Smooth muscle cell of trachea (primary cell): ENCODE measurements at places on chromosomes 5 and 9. TPM values are rescaled to one million over a fixed set of nuclear protein-coding genes. Genes with fewer than 3 reads are reported as not detected.

SEC24A gene
- 25.5 and 30.3 TPM in 2 replicates for total RNA-seq

PCDHGB3 gene
- 7.1 and 9.4 TPM in 2 replicates for total RNA-seq

ANKRD31 gene
- total RNA-seq = under 0.01 and 0.29 TPM in 2 replicates

TNFAIP8 gene
- total RNA-seq = 28.4 and 49.6 TPM in 2 replicates

PCDHA1 gene
- under 0.01 TPM in 1 of 2 replicates, not detected in the other for total RNA-seq

PCDHA7 gene
- total RNA-seq = 0.29 and 0.66 TPM in 2 replicates

SHISAL2B gene
- total RNA-seq = not detected in 2 replicates

SPATA31E1 gene
- total RNA-seq = not detected in 2 replicates

BSPRY gene
- total RNA-seq = not detected in 2 replicates

FAM78A gene
- total RNA-seq = 0.29 and 0.66 TPM in 2 replicates

BTNL3 gene
- not detected in 2 replicates for total RNA-seq

BRD8 gene
- total RNA-seq = 35.7 and 60.1 TPM in 2 replicates

ZNF300 gene
- total RNA-seq = 5.1 and 14.1 TPM in 2 replicates

SLC34A3 gene
- total RNA-seq = under 0.01 TPM in 1 of 2 replicates, not detected in the other

LRRC19 gene
- not detected in 2 replicates for total RNA-seq

CDO1 gene
- total RNA-seq = 9.0 and 13.2 TPM in 2 replicates

SPINK13 gene
- total RNA-seq = not detected in 2 replicates

IFT74 gene
- total RNA-seq = 12.1 and 19.5 TPM in 2 replicates

PRRT1B gene
- total RNA-seq = not detected in 2 replicates

ANKRD18B gene
- 0.87 and 2.6 TPM in 2 replicates for total RNA-seq

CMYA5 gene
- total RNA-seq = 6.0 and 11.2 TPM in 2 replicates

FBN2 gene
- total RNA-seq = 12.1 and 78.2 TPM in 2 replicates

C5orf58 gene
- total RNA-seq = not detected in 2 replicates

WDR31 gene
- 2.3 and 4.0 TPM in 2 replicates for total RNA-seq

NR2F1-AS1 gene
- total RNA-seq = 22.1 and 31.4 TPM in 2 replicates

CATSPER3 gene
- total RNA-seq = 0.17 TPM in 1 of 2 replicates, not detected in the other

EQTN gene
- total RNA-seq = not detected in 2 replicates

LRRTM2 gene
- total RNA-seq = 2.2 and 2.6 TPM in 2 replicates

TOR2A gene
- 4.1 and 4.5 TPM in 2 replicates for total RNA-seq

SOX30 gene
- total RNA-seq = under 0.01 TPM in 1 of 2 replicates, not detected in the other

PHF24 gene
- under 0.01 TPM in 1 of 2 replicates, not detected in the other for total RNA-seq

GHR gene
- 2.8 and 3.5 TPM in 2 replicates for total RNA-seq

PAX5 gene
- not detected in 2 replicates for total RNA-seq

PCAT7 gene
- total RNA-seq = 0.17 TPM in 1 of 2 replicates, not detected in the other

ADGRD2 gene
- total RNA-seq = not detected in 2 replicates

OR1J4 gene
- 0.17 TPM in 1 of 2 replicates, not detected in the other for total RNA-seq

MCTP1 gene
- 4.8 and 15.7 TPM in 2 replicates for total RNA-seq

IL9 gene
- total RNA-seq = not detected in 2 replicates
